ENCODE measurements at places on chromosomes 1 and 21. TPM values are rescaled to one million over a fixed set of nuclear protein-coding genes. Genes with fewer than 3 reads are reported as not detected.

LRRN2 gene
- total RNA-seq: not detected

VAV3 gene
- 0.64 TPM for total RNA-seq

MAP10 gene
- total RNA-seq: 2.4 TPM

NUDC gene
- 71.5 TPM for total RNA-seq

DNAH14 gene
- total RNA-seq: 11.9 TPM
